ENCODE measurements at places on chromosomes 2 and 18.

GRCh38 chr2:196702641-196703040 is 63.1 kb downstream of the CCDC150 start:
- H3K4me1 ChIP-seq = no peaks in the 10 kb centered on the region
- H3K4me3 ChIP-seq = no peak overlapping the region
- H3K27me3 ChIP-seq = no peaks in the 10 kb centered on the region

- peaks cover 6% of the 10 kb centered on the region for H3K27me3 ChIP-seq
- DNase-seq = no peak
- no peak overlapping the region for H3K27ac ChIP-seq
Measured at GRCh38 chr2:189654641-189655040, 6.6 kb upstream of the ASNSD1 start.

DNA sequence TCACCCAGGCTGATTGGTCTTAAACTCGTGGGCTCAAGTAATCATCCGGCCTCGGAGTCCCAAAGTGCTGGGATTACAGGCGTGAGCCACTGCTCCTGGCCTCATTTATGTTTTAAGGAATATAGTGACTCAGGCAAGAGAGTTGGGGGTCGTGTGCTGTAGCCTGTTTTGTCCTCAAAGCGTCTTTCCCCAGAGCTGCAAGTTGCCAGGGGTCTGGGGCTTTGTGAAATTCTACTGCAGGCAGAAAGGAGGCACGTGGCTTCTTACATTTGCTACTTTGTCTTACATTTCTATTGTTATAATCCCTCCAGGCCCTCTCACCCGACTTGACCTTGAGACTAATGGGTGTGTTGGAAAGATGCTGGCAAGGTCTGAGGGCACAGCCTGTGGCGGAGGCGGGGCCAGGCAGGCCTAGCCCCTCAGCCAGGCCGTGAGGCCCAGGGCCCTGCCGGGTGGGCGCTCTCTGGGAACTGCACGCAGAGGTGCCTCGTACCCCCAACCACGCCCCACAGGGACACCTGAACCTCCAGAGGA is 85.8 kb upstream of the NDUFV2 start:
- peaks cover 2% of the 10 kb centered on the region for H3K27me3 ChIP-seq
- peaks cover 12% of the 10 kb centered on the region for H3K4me1 ChIP-seq
- no peak for DNase-seq
- no peak overlapping the region for H3K4me3 ChIP-seq

GRCh38 chr2:215269397-215270117 is 42.3 kb upstream of the ATIC start:
- no peaks in the 10 kb centered on the region for H3K36me3 ChIP-seq
- H3K4me3 ChIP-seq = no peak overlapping the region
- DNase-seq = peak; percentile 75
- peak overlapping the region; percentile 57 for H3K27ac ChIP-seq
- no peaks in the 10 kb centered on the region for H3K27me3 ChIP-seq

GRCh38 chr2:112877423-112877822 is 33.5 kb upstream of the IL37 start:
- peaks cover 2% of the 10 kb centered on the region for H3K36me3 ChIP-seq
- no peak overlapping the region for H3K27ac ChIP-seq
- no peak for DNase-seq
- no peak overlapping the region for H3K4me3 ChIP-seq
- H3K27me3 ChIP-seq = peaks cover 4% of the 10 kb centered on the region

DNA sequence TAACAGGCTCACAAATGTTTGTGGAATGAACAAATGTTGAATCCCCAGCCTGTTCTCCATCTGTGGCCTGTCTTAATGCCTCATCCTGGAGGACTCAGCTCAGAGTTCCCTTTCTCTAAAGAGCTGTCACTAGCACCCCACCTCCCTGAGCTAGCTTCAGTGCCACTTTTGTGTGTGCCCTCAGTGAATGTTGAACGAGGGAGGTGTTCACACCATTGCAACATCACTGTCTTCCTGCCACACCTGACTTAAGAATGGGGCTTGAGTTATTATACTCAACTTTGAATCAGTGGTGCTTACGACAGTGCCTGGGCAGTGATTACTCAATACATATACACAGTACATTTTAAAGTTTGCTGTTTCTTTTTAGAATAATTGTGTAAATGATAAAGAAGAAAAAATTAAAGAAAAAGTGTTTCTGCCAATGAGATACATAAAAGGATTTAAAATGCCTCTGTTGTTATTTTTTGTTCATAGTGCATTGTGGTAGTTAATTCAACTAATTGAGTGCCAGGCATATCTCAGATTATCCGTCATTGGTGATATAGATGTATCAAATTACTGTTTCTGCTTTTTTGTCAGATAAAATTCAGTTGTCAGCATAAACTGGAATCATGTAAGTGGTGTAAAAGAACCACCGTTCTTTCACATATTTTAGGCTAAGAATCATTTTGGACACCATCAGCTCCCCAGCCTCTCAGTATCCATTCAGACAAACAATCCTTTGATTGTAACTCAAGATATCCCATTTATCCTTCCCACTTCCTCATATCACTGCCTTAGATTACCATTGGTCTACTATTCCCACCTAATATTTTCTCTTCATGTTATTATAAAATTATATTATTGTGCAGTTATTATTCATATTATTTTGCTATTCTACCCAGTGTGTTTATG is 304.7 kb downstream of the PTPRM start:
- DNase-seq = no peak
- peaks cover 8% of the 10 kb centered on the region for H3K36me3 ChIP-seq
- no peak overlapping the region for H3K4me3 ChIP-seq
- no peak overlapping the region for H3K27ac ChIP-seq
- H3K4me1 ChIP-seq = peaks cover 8% of the 10 kb centered on the region

GRCh38 chr2:113075600-113075999 is 7.8 kb downstream of the IL1F10 start:
- no peaks in the 10 kb centered on the region for H3K36me3 ChIP-seq
- H3K27me3 ChIP-seq = peaks cover 47% of the 10 kb centered on the region
- no peaks in the 10 kb centered on the region for H3K4me1 ChIP-seq
- no peak for DNase-seq
- no peak overlapping the region for H3K27ac ChIP-seq
- no peak overlapping the region for H3K4me3 ChIP-seq

GRCh38 chr18:69763002-69763401 is 184.7 kb downstream of the CD226 start:
- no peak overlapping the region for H3K4me3 ChIP-seq
- DNase-seq = no peak
- H3K27me3 ChIP-seq = no peaks in the 10 kb centered on the region
- peaks cover 5% of the 10 kb centered on the region for H3K4me1 ChIP-seq
- H3K27ac ChIP-seq = no peak overlapping the region

- no peaks in the 10 kb centered on the region for H3K36me3 ChIP-seq
- H3K4me1 ChIP-seq = peaks cover 15% of the 10 kb centered on the region
- no peaks in the 10 kb centered on the region for H3K27me3 ChIP-seq
- H3K4me3 ChIP-seq = peak overlapping the region; percentile 97
- no peak for DNase-seq
Measured at GRCh38 chr2:70191244-70191735, 471 bp upstream of the C2orf42 start.

DNA sequence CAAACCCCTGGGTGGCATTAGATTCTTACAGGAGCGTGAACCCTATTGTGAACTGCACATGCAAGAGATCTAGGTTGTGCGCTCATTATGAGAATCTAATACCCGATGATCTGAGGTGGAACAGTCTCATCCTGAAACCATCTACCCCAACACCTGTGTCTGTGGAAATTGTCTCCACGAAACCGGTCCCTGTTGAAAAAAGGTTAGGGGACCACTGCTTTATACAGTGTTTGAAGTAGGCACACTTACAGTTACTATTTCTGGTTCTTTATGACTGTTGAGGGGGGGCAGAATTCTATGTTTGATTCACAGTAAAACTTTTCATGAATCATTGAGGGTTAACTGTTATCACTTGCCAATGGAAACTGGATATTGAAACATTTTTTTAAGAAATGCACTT is 72.0 kb downstream of the RIF1 start:
- H3K4me1 ChIP-seq = no peaks in the 10 kb centered on the region
- H3K27me3 ChIP-seq = no peaks in the 10 kb centered on the region
- no peak overlapping the region for H3K4me3 ChIP-seq
- DNase-seq = no peak
- peaks cover 15% of the 10 kb centered on the region for H3K36me3 ChIP-seq

DNA sequence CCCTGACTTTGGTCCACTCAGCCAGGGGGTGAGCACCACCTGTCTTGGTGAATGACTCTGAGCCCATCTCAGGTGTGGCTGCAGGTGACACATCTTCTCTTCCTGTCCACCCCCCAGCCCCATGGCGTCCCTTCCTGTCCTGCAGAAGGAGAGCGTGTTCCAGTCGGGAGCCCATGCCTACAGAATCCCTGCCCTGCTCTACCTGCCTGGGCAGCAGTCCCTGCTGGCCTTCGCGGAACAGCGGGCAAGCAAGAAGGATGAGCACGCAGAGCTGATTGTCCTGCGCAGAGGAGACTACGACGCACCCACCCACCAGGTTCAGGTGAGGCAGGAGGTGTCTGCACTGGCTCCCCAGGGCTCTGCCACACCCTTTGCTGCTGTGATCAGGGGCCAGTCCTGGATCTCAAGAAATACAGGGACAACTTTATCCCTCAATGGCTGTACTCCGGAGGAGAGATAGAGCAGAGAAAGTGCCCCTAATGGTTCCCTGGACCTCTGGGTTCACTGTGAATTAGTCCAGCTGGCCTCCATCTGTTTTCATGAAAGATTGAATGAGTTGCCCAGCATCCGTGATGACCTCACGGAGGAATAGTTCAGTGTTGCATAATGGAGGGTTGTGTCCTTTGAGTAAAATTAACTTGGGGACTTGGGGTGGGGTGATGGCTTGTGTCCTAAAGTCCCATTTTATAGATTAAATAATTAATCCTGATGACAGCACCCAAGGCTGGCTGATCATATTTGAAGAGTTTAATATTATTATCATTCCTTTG is at the start of gene NEU2:
NEU2 (plus strand) TSS at position 122 of the 770 bp plus-strand sequence; CDS start at position 122, 0 bp downstream.
- no peak for DNase-seq
- no peaks in the 10 kb centered on the region for H3K36me3 ChIP-seq
- peaks cover 17% of the 10 kb centered on the region for H3K4me1 ChIP-seq
- peak within 1 kb of the TSS; percentile 19 for H3K27ac ChIP-seq

Measured in neural crest cell (in vitro differentiated cells).